ENCODE measurements at places on chromosomes 13 and 19.

DNA sequence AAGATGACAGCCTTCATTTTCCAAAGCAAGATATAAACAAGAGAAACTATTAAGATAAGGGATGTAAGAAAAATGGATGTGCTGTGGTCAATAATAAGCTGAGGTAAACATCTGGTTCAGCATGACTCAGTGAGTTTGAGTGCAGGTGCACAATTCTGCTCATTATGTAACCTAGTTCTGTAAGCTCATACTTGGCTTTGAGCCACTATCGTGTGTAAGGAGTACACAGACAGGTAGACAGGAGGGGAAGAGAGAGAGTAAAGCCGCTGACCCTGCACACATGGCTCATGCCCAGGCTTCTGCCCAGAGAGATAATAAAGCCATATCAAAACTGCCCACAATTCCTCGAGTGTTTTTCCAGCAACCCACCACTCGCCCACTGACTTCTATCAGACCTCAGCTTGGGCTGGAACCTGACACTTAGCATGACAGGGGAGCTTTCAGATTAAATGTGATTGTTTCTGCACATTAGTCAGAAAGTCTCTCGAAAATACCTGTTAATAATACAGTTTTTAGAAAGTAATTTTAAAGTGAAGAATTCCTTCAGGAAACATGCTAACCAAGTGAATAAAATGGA is 51.7 kb downstream of the ZNF91 start:
- DNase-seq: no peak

- DNase-seq: no peak
Observed at GRCh38 chr13:40116008-40116407, 460.5 kb downstream of the COG6 start.

GRCh38 chr13:82571653-82572052 is 1310.6 kb downstream of the SLITRK1 start:
- DNase-seq: no peak

DNA sequence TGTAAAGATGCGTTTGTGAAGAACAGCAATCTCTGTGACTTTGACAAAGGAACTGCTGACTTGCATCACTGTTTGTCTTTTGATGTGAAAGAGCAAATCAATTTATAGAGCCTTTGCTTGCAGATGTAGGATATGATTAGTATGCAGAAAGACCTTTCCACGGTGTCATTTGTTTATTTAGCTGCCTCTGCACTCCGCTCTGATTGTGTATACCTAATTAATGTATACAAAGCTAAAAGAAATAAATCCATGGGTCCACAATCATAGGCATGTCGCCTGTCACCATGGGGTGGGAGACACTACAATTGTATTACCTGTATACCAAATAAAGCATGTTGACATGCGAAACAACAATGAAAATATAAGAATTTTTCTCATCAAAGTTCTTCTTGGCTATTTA is 410.7 kb downstream of the MZT1 start:
- DNase-seq: no peak

- no peak for DNase-seq
Observed at GRCh38 chr13:19093369-19093768, 88.3 kb downstream of the TUBA3C start.

DNA sequence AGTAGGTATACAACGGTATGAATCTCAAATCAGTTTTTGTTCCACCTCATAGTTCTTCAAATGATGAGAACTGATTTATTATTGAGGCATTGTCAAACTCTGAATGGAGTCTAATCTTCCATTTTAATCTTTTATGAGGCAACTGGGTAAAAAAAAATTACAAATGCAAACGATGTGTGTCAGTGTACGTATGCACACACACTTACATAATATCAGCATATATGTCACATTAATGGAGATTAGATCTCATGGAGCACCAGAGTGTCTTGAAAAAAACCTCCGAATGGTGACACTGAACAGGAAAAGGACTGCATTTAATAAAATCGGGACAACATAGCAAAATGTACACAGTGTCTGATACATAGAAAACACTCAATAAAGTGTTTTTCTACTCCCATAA is 842.7 kb downstream of the EFNB2 start:
- DNase-seq: no peak

DNA sequence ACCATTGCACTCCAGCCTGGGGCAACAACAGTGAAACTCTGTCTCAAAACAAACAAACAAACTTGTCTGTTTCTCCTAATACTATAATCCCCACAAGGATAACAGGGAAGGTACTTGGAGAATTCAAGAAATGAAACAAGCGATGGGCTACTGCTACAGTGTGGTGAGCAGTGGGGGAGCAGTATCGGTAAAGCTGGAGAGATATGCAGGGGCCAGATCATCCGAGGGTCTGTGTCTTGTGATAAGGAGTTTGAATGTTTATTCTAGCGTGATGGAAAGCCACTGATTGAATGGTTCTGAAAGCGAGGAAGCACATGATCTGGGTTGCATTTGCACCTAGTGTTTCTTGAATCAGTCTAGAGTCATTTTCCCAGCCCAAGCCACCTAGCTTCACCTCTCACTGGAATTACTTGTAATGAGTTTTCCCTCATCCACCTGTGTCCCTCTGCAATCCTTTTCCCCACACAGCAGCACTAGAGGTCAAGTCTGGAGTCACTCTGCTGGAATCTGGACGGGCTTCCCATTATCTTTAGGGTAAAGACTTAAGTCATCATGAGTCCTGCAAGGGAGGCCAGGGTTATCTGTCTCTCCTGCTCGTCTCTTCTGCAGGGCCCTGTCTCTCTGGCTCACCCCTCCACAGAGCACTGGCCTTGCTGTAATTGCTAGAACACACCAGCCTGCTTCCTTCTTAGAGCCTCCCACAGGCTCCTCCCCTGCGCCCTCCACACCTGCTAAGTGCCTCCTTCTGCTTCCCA is 162.3 kb downstream of the KLF5 start:
- no peak for DNase-seq

GRCh38 chr13:95801825-95802224 is 124.9 kb downstream of the DNAJC3 start:
- DNase-seq: no peak

DNA sequence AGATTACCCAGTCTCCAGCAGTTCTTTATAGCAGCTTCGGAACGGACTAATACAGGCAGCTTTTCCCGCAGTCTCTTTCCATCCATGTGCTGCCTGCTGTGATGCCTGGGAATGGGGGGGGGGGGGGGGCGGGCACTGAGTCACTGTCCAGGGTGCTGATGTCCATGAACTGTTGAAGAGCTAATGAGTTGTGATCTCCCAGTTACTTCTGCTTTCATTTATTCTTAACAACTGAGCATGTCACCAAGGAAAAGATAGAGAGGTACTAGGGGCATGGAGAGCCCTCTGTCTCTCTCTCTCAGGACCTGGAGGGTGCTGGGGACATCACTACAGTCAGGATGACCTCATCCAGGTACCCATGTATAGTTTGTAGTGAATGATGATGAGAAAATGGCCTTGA is 20.3 kb upstream of the CEACAM1 start:
- DNase-seq: no peak

- peak; percentile 37 for DNase-seq
Observed at GRCh38 chr19:49858088-49858985, 7.4 kb downstream of the PTOV1 start.

GRCh38 chr19:57057036-57057686 is 62.6 kb upstream of the USP29 start:
- peak; percentile 72 for DNase-seq

Data from Right ventricle myocardium inferior (tissue), 1 donor.